ENCODE measurements at places on chromosomes 6 and 20. TPM values are rescaled to one million over a fixed set of nuclear protein-coding genes. Genes with fewer than 3 reads are reported as not detected.

Gene INSM1
- polyA plus RNA-seq, result 6.1 TPM

Gene PRRT1
- not detected for polyA plus RNA-seq

Gene TEAD3
- 46.2 TPM for polyA plus RNA-seq

Gene NFKBIL1
- polyA plus RNA-seq, result 11.4 TPM

Gene RBPJL
- polyA plus RNA-seq, result not detected

Gene DST
- 300 TPM for polyA plus RNA-seq

Gene COL21A1
- 79.5 TPM for polyA plus RNA-seq

Gene SLC52A3
- polyA plus RNA-seq, result 0.32 TPM

Gene PNPLA1
- polyA plus RNA-seq, result not detected

Gene CCN2
- 44.7 TPM for polyA plus RNA-seq

Gene GSTA2
- polyA plus RNA-seq, result not detected

Gene AGER
- 19.7 TPM for polyA plus RNA-seq
